Activated CD4-positive, alpha-beta T cell treated with anti-CD3 and anti-CD28 coated beads for 24 hours (primary cell): ENCODE measurements at places on chromosomes 4 and X.

DNA sequence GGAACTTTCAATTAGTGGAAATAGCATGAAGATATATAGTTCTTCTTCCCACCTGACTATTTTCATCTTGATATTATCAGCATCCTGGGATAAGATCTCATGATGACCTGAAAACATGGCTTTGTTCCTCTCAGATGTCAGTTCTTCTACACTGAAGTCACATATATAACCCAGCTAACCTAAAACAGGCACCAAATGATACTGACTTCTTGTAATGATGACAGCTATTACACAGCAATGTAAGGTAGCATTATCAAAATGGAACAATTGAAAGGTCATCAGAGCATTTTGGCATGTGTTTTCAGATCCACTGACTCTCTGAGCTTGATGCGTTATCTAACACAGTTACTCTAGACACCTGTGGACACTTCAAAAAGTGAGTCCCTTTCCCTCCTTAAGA is 469.9 kb downstream of the INPP4B start:
- DNase-seq, result no peak

DNA sequence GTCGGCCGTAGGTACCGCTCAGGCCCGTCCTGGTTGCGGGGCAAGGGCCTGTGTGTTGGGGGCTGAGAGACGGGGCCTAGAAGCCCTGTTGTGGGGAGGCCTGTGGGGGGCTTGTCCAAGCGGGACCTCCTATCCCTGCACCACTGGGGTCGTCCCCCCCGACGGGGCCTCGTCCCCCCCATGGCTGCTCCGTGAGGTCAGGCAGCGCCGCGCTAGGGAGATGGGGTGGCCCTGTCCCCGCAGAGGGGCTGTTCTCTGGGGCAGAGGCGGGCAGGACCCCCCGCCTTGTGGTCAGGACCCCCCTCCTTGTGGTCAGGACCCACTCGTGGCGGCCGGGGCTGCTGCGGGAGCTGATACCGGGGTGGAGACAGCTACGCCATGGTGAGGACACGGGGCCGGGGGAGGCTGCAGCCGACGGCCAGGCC is 12.1 kb upstream of the GTPBP6 start:
- DNase-seq, result no peak

- no peak for DNase-seq
These were observed 554 bp downstream of the PCDH7 start for GRCh38 chr4:30720661-30721184.

GRCh38 chr4:25377572-25378436 is 741 bp downstream of the ANAPC4 start:
- no peak for DNase-seq

DNA sequence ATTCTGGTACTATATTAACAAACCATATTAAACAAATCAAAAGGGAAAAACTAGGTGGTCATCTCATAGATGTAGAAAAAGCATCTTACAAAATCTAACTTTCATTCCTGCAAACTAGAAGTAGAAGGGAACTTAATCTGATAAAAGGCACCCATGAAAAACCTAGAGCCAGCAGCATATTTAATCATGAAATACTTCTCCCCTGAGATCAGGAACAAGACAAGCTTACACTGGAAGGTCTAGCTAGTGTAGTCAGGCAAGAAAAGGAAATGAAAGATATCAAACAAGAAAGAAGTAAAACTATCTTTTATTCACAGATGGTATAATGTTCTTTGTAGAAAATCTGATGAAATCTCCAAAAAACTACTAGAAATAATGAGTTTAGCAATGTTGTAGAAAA is 41.2 kb downstream of the ATP10D start:
- DNase-seq, result no peak

- DNase-seq, result no peak
These were observed 241.7 kb downstream of the PPP1R2C start for GRCh38 chrX:42536286-42536685.

- DNase-seq, result no peak
These were observed 22.9 kb downstream of the APLN start for GRCh38 chrX:129631849-129632248.

GRCh38 chr4:183806341-183806740 is 98.8 kb upstream of the STOX2 start:
- no peak for DNase-seq

DNA sequence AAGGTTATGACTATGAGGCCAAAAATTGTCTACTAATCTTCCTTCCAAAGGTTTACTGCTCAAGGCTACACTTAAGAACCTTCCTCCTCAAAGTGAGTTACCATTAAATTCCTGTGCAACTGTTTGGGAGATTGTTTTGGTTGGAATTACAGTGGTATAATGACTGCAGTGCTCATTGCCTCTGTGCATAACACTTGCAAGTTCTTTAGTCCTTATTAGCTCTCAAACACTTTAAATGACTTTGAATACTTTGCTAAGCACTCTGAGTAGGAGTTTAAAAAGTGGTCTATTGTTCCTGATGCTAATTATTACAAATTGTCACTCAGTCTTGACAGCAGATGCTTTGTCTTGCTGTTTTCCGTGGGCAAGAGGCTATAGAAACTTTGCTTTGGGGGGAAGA is 422.8 kb upstream of the PABPC4L start:
- no peak for DNase-seq

- no peak for DNase-seq
These were observed 745.9 kb downstream of the RPA4 start for GRCh38 chrX:97629597-97629985.

DNA sequence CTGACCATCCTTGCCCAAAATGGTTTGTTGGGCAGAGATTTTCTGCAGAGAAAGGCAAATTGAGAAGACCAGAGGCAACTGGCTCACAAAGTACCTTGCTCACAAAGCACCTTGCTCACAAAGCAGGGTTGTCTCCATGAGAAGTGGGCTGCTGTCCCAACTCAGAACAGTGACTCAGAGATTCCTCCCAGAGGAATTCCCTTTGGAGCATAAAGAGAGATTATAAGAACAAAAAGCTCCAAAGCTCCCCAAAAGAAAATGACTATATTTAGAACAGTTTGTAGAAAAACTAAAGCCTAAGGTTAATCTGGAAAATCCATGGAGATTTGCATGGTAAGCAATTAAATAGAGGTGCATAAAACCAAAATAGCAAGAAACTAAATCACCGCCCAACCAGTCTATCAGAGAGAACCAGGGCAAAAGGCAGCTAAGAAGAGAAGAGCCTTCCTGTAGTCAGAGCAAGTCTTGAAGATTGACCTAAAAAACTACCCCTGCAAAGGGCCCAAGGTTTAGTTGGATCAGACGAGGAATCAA is 731.4 kb downstream of the FAT4 start:
- DNase-seq, result no peak

DNA sequence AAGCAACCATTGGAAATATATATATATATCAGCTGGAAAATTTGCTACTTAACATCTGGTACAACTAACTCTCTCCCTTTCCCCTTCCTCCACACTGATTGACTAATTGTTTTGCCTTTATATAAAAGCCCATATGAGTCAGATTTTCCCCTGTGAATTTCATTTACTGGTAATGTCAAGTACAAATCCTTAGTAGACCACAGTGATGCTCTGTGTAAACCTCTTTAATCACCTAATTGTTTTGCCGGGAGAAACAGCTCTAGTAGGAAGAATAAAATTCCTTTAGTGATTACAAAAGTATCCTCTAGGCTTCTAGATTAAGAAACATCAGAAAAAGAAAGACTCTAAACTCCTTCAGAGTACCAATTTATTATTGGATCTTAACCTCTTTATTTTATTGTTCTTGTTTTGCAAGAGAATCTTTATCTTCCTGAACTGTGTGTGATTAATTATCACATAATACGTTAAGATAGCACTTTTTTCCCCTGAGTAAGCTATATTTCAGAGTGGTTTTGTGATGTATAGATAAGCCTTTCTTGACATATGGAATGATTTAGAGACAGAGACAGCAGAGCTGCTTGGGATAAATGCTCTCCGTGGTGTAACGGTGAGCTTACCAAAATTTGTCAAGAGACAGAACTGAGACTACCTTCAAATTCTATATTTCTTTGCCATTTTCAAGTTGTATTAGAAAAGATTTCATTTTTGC is 1606.4 kb upstream of the TENM3 start:
- DNase-seq, result no peak

DNA sequence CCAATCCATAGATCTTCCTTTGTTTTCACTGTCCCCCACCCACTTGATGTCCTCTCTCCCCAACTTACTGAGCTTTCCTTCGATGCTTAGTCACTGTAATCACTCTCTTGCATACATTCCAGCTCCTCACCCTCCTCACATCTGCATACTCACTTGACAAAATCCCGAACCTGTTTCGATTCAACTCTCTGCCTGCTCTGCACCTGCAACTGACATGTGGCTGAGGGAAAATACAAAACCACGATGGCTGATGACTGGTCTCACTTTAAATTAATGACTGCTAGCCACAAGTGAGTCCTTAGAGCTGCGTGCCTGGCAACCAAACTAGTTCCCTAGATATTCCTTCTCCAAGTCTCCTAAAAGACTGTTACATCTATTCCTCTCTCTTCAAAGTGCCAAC is 70.4 kb upstream of the FHL1 start:
- DNase-seq, result no peak
